ENCODE measurements at places on chromosomes 1 and 21.

DNA sequence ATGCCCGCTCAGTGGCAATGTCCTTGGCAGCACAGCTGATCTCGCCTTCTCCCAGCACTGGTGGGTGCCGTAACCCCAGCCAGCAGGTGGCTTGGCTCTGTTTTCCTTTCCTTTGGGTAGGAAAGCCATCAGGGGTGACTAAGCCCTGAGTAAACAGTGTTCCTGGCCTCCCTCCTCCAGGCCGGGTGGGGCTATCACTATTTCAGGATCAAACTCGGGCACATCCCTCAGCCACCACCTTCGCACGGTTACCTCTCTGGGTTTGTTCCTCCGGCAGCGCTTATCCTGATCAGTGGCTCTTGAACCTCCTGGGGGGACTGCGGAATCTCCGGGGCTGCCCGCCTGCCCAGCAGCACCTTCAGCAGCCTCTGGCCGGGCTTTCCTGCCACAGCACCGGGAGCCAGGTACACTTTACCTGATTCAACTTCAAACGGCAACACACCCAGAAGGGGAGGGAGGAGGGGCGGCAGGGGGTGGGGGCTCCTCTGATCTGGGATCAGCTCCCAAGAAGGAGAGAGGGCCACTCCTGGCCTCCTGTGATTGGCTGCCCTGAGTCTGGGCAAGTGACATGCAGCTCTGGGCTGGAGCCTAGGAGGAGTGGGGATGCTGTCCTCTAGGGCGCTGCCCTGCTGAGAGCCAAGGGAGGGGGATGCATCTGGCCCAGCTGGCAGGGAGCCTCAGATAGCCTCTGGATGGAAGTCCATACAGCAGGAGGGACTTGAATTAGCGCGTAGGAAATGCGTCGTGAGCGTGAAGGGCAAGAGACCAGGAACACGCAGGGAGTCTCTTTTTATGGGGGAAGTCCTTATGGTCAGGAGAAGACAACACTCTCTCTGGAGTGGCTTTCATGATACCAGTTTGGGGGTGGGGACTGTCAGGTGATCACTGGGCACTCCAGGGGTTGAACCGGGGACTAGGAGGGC is at the start of gene ASCL5:
Gene ASCL5, minus strand, starts transcription at position 353 of the 923 bp plus-strand sequence. CDS start 11,812 bp downstream, outside the sequence.
- DNase-seq: no peak

DNA sequence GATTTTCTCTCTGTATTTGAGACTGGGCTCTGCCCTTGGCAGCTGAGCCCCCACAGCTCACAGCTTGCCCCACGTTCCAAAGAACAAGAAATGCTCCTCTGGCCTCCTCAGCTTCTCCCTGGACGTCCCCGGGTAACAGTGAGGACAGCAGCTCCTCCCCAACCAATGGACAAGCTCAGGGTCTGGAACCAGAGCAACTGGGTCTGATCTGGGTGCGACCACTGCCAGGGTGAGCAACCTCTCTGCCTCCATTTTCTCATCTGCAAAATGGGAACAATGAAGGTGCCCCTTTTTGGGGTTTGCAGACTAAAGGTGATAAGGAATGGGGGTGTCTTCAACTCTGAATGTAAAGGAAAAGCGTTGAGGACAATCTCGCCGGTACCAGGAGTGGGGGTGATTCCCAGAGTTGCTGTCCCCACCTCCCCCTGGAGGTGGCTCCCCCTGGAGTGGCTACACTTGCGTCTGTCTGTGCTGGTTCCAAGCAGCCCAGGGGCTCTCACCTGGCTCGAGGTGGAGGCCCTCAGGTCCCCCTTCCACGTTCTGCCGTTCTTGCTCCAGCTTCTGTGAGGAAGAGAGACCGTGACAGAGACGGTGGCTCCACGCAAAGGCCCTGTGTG is 6.9 kb downstream of the C21orf58 start:
- no peak for DNase-seq

GRCh38 chr1:27144049-27144748 is 10.7 kb downstream of the SLC9A1 start:
- DNase-seq: no peak

GRCh38 chr1:34924759-34925555 is 4.5 kb downstream of the DLGAP3 start:
- peak; percentile 42 for DNase-seq

DNA sequence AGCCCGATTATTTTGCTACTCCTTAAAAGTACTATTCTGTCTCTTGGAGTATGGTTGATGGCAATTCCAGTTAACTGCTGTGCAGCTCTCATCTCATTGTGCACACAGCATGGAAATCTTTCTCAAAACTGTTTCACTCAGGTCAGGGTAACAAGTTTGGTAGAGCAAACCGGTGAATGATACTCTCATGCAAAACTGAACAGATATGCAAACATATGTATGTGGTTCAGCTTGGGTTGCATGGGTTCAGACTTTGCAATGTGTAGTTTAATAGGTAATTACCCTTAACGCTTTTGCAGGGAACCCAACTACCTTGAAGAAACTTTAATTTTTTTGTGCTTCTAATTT is 2.2 kb downstream of the GADD45A start:
- DNase-seq: no peak

- peak; percentile 58 for DNase-seq
Measured at GRCh38 chr1:230495891-230496385, 69.8 kb upstream of the PGBD5 start.

DNA sequence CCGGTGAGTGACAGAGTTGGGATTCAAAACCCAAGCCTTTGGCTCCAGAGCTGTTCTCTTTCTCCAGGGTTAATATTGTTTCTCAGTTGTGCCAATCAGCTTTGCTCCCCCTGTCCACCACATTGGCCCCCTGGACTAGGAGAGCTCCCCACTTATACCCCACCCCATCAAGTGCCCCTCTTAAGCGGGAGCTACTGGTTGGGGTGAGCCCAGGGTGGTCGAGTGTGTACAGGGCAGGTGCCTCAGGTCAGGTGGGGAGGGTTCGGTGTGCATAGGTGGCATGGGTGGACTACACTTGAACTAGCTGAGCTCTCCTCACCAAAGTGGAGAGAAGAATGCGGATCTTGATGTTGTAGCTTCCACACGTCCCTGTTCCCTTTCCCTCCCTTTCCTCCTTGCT is 14.2 kb downstream of the KCNA2 start:
- DNase-seq: no peak

DNA sequence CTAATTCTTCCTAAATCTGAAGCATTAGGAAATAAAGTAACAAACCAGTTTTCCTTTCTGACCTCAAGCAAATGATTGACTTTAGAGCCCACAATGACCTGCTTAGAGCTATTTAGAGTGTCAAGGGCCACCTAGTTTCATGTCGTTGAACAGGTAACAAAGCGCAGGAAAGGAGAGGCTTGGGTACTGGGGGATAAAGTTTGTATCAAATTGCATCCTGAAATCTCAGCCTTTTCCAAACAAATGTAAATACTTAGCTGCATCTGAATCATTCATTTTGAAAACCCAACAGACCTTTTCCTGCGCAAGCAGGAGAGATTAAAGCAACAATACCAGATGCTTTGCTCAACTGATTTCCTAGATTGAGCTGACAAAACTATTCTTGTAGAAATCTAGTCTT is 121.2 kb downstream of the NRIP1 start:
- DNase-seq: no peak

DNA sequence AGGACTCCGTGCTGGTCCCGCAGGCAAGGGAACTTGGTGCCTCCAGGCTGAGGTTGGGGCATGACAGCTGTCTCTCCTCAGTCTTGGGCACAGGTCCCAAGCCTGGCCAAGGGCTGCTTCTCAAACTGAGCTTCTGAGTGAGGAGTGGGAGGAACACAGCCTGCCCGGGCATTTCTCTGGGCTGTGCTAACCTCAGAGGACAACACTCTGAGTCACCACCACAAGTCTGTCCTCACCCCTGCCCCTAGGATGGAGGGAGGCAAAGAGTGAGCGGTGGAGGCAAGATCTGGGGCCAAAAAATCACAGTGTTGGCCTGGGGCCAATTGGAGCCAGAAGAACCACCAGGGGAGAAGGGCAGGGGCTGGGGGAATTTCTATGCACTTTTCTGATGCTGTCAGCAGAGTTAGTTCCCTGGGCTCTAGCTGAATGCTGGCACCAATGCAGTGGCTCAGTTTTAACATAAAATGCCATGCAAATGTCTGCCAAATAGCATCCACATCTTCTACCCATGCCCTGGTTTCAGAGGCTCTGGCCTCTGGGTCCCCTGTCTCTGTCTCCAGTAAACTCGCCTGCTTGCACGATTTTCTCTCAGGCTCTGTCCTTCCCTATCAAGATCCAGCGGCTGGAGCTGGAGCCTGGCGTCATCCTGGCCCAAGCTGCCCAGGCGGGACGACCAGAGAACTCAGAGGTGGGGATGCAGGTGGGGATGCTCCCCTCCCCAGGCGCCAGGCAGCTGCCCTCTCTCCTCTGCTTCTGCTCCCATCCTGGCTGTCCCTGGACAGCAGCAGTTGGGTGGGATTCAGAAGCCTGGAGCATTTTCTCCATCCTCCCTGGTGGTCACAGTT is 11.0 kb upstream of the CDK18 start:
- DNase-seq: peak; percentile 30

GRCh38 chr1:117679868-117680267 is 74.0 kb downstream of the TENT5C start:
- DNase-seq: no peak

GRCh38 chr1:32743380-32744070 is 41.0 kb upstream of the SYNC start:
- no peak for DNase-seq

- DNase-seq: no peak
Measured at GRCh38 chr21:45246386-45247320, 41.0 kb downstream of the POFUT2 start.

DNA sequence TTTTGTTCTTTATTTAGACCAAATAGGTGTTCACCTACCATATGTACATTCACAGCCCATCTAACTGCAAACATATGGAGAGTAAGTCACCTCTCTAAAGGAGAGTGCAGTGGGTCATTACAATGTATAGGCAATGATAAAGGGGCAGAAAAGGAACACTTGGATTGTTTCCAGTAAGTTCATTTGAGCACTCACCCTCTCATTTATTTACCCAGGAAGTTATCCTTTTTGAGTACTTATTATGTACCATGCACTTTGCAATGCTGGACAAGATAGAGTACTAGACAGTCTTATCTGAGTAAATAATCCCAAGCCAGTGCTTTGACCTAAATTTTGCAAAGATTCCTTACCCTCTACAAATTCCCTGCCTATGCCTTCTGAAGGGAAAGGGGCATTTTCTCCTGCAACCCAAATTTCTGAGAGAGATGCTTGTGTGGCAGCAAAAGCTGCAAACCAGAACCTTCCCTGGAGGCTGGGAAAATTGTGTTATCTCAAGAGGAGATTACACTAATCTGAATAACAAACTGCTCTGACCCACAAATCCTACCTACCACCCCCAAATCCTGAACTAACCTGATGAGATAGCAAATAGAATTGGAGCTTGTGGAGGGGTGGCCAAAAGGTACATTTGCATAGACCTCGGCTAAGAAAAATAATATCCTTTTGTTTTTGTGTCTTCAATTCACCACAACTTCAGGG is 18.6 kb upstream of the RGS8 start:
- no peak for DNase-seq

DNA sequence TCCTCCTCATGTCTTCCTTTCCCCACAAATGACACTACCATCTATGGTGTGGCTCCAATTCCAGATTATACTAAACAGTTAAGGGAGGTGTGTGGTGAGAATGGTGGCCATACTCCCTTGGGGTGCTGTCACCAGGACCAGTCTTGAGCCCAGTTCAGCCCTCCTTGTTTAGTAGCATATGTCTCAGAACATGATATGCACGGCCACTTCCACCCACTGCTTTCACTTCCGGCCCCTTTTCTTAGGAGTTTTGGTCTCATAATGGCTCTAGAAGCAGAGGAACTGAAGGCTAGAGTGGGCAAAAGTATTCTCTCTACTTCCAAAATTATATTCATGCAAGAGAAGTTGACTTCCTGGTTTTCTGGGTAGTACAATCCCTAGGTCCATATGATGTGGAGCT is 45.3 kb upstream of the CACNA1E start:
- DNase-seq: no peak

GRCh38 chr1:31082385-31082784 is 16.9 kb upstream of the PUM1 start:
- DNase-seq: no peak

GRCh38 chr1:170460414-170461155 is 71.4 kb upstream of the GORAB start:
- DNase-seq: no peak
